ENCODE measurements at places on chromosomes 6 and 20. TPM values are rescaled to one million over a fixed set of nuclear protein-coding genes. Genes with fewer than 3 reads are reported as not detected.

DNA sequence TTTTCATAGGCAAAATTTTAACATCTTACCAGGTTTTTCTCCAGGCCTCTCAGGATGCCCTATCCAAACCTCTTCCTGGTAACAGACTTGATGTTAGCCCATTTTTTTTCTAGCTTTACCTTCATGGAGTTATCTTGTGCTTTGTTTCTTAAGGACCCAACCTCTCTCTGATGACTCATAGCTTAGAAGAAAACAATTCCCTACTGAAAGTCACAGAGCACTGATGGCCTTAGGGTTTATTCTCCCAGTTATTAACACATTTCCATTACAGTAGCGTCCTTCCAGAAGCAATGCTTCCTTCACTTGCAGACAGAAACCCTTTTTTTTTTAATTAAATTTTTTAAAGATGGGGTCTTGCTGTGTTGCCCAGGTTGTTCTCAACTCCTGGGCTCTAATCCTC is 79.4 kb downstream of the IYD start:
- H3K27me3 ChIP-seq: no peaks in the 10 kb centered on the region
- no peaks in the 10 kb centered on the region for H3K4me1 ChIP-seq
- H3K36me3 ChIP-seq: no peaks in the 10 kb centered on the region
- H3K4me3 ChIP-seq: no peak overlapping the region
- H3K27ac ChIP-seq: no peak overlapping the region

The MRAP2 gene
- 0.17 TPM for total RNA-seq

DNA sequence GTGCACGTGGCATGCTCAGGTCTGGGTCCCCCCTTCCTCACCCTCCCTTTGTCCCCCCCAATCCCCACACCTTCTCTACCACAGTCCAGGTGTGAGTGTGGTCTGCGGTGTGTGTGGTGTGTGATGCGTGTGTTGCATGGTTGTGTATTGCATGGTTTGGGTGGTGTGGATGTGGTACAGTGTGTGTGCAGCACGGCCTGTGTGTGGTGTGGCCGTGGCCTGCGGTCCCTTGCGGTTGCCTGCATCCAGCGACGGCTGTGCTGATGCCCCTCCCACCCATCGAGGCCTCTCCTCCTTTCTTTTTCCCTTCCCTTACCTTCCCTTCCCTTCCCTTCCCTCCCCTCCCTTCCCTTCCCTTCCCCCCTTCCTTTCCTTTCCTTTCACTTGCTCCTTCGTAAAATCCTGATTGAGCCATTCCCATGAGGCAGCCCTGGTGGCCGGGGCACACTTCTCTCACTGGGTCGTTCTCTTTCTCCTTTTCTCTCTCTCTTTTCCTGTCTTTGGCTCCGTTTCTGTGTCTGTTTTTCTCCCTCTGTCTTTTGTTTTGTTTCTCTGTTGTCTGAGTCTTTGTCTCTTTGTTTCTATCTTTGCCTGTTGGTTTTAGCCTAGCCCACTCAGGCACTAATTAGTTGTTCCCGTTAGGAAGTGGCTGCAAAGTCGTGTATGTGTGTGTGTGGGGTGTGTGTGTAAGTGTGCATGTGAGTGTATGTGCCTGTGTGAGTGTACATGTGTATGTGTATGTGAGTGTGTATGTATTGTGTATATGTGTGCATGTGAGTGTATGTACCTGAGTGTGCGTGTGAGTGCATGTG is 65.7 kb downstream of the SRC start:
- H3K36me3 ChIP-seq: no peaks in the 10 kb centered on the region
- peak overlapping the region; percentile 35 for H3K4me3 ChIP-seq
- H3K27ac ChIP-seq: no peak overlapping the region
- peaks cover 43% of the 10 kb centered on the region for H3K27me3 ChIP-seq
- no peak for DNase-seq
- H3K4me1 ChIP-seq: peaks cover 11% of the 10 kb centered on the region

The OPRL1 gene
- total RNA-seq: 2.6 TPM

- no peaks in the 10 kb centered on the region for H3K4me1 ChIP-seq
- no peaks in the 10 kb centered on the region for H3K27me3 ChIP-seq
- no peak overlapping the region for H3K27ac ChIP-seq
- H3K36me3 ChIP-seq: no peaks in the 10 kb centered on the region
- DNase-seq: no peak
- H3K4me3 ChIP-seq: no peak overlapping the region
These were observed 1110.1 kb upstream of the FLRT3 start for GRCh38 chr20:15447549-15447948.

Data from fibroblast of lung (primary cell).